ENCODE measurements at places on chromosomes 7 and 10.

- DNase-seq, result no peak
These were observed 109.6 kb downstream of the ELAPOR2 start for GRCh38 chr7:86949779-86950260.

DNA sequence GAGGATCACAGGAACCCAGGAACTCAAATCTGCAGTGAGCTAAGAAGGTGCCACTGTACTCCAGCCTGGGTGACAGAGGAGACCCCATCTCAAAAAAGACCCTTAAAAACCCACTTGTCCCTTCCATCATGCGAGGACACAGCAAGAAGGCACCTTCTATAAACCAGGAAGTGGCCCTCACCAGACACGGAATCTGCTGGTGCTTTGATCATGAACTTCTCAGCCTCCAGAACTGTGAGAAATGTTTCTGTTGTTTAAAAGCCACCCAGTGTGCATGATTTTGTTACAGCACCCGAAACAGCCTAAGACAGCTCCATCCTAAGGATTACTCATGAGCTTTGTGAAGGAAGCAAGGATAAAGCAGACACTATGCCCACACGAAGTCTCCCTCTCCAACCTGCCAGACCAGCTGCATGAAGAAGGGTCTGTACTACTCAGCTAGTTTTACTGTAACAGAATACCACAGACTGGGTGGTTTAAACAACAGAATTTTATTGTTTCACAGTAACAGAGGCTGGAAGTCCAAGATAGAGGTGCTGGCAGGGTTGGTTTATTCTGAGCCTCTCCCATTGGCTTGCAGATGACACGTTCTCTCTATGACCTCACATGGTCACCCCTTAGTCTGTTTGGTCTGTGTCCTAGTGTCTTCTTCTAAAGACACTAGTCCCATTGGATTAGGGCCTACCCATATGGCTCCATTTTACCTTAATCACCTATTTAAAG is 13.7 kb downstream of the VIM start:
- no peak for DNase-seq

DNA sequence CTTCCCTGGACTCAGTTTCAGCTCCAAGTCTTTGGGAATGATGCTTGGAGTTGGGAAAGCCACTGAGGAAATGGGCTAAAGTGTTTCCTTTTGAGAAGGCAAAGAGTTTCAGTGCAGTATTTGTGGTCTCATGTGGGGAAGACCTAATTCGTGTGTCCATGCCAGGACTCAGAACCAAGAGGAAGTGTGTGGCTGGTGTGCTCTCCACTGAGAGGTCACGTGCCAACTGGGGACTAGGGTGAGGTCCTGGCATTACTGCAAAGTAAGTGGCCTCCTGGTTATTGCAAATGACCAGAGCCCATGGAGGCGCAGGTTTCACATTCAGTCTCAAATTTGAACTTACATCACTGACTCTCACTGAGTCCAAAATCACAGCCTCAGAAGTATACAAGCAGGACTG is 48.6 kb upstream of the ITPRID1 start:
- no peak for DNase-seq

GRCh38 chr10:91549262-91549661 is 83.6 kb downstream of the PPP1R3C start:
- no peak for DNase-seq

DNA sequence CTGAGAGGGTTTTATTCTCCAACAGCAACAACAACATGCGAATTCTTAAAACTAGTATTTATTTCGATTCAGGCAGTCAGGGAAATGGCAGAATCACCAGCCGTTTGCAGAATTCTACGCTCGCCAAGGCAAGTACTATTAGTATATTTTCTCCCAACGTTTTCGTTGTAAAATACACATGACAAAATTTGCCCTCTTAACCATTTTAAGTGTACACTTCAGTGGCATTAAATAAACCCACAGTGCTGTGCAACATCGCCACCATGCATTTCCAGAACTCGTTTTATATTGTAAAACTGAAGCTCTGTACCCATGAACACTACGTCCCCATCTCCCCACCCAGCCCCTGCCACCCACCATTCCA is 10.8 kb downstream of the EN2 start:
- no peak for DNase-seq

GRCh38 chr10:58457761-58458616 is 54.7 kb upstream of the BICC1 start:
- no peak for DNase-seq

DNA sequence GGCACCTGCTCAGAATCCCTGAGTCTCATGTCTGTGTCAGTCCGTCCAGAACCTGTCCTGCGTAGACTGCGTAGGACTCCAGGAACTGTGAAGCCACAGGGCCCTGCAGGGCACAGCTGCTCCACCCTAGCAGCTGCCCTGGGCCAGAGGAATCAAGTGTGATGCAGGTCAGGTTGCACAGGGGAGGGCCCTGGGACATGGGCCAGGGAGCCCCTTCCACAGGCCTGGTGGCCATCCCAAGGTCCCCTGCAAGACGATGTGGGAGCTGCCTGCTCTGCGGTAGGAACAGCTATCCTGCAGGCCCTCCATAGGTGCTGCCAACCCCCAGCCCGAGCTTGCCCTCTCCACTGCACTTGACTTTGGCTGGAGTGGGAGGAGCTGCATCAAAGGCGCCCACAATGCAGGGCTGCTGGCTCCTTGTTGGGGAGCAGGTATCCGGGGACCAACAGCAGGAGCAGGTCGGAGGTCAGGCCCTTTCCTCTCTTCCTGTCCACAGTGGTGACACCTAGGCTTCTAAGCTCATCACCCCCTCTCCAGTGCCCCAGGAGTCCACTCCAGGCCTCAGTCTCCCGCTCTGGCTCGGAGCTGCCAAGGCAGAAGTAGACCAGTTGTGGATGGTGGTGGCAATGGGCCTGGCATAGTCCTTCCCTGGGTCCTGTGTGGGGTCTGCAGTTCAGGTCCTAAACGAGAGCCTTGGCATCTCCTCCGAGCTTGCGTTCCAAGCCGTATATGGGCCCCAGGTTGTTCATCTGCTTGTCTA is 149.1 kb downstream of the MAPK8 start:
- no peak for DNase-seq

GRCh38 chr7:116395141-116395791 is 104.3 kb upstream of the CAV2 start:
- DNase-seq, result peak; percentile 96

DNA sequence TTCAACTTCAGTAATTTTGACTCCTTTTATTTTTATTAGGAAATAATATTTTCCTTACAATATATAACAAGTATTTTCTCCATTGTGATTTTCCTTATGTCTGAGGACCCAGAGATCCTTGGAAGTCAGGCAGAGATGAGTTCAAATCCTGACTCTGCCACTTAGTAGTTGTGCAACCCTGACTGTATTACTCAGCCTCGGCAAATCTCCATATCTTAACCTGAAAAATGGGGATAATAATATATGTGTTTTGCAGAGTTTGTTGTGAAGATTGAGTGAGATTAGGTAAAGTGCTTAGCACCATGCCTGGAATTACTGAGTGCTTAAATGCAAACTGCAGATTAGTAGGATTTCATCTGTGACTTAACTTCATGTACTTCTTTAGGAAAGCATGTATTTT is 120.5 kb upstream of the KLF14 start:
- no peak for DNase-seq

GRCh38 chr10:95793401-95794045 is 37.6 kb downstream of the ENTPD1 start:
- DNase-seq, result no peak

- no peak for DNase-seq
These were observed 32.9 kb downstream of the CSTF2T start for GRCh38 chr10:51666456-51666855.

DNA sequence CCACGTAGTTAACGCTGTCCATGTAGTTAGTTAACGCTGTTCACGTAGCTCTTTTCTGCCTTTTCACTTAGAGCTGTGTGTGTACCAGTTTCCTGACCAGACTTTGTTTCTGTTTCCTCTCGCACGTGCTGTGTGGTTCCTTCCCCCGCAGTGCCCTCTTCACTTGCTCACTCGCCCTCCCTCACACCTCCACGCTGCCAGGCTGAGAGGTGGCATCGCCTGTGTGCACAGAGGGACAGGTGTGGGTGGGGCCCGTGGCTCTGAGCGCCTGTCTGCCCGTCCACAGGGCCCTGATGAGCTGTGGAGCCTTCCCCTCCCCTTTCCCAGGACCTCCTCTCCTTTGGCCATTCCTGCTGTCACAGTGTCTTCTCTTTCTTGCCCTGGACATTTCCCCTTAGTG is 30.6 kb downstream of the WDR37 start:
- no peak for DNase-seq

GRCh38 chr10:103843045-103843444 is 12.3 kb downstream of the SH3PXD2A start:
- no peak for DNase-seq

- no peak for DNase-seq
These were observed 103.7 kb upstream of the HGF start for GRCh38 chr7:81873559-81873958.

DNA sequence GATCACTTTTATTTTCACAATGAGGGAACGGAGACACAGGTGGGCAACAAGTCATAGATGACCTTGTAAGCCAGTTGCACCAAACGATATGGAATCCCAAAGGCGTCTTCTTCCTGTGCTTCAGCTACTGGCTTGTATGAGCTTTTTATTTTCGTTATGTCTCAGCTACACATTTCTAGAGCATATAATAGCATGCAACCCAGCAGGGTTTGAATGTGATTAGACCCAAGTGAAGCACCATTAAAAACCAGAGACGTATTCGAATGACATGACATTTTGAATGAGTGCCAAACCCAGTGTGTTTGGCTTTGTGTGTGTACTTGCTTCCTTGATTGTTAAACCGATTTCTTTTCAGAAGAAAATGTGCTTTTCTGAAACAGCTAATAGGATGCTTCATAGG is 963.2 kb upstream of the CELF2 start:
- DNase-seq, result no peak

DNA sequence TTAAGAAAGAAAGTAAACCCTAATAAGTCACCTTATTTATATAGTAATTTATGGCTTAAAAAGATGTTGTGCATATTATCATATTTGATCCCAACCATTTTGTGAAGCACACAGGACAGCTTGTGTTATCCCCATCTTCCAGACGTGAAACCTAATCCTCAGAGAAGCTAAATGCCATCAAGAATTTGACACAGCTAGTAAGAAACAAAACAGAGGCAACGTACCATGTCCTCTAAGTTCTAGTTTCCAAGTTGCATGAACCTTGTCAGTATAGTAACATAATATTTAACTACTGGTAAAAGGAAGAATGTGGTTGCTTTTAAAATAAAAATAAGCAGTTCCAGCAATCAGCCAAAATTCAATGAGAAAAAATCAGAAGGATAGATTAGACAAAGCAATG is 41.5 kb downstream of the PTN start:
- no peak for DNase-seq

DNA sequence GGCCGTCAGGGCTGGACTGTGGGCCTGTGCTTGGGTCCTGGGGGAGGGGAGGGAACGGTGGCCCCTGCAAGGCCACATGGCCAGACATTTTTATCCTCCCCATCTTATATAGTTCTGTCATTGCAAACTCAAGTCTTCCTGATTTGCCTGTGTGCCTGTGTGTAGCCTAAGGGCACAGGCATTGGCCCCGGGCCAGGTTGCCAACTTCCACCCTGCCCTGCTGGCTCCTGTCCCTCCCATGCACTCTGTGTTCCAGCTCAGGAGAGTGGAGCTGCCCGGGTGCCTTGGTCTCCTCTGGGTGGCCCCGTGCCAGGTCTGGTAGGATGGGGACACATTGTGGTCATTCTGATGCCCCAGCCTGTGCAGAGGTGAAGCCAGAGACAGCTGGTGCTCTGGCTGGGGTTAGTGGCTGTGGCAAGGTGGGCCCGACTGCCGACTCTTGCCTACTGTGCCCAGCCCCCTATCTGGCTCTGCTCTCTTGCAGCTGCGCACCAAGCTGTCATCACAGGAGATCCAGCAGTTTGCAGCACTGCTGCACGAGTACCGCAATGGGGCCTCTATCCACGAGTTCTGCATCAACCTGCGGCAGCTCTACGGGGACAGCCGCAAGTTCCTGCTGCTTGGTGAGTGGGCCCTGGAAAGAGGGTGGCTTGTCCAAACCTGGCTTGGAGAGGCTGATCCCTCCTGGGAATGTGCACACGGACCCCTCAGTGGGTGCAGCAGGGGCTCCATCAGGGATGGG is 14.8 kb downstream of the NACAD start:
- DNase-seq, result no peak

- no peak for DNase-seq
These were observed 140.5 kb downstream of the CHCHD3 start for GRCh38 chr7:132941428-132941827.

- DNase-seq, result no peak
These were observed 30.2 kb downstream of the MGAM start for GRCh38 chr7:142025896-142026295.

- DNase-seq, result no peak
These were observed 164.2 kb upstream of the PITRM1 start for GRCh38 chr10:3336673-3337293.

GRCh38 chr7:23298141-23298881 is 828 bp upstream of the MALSU1 start:
- DNase-seq, result peak; percentile 29

DNA sequence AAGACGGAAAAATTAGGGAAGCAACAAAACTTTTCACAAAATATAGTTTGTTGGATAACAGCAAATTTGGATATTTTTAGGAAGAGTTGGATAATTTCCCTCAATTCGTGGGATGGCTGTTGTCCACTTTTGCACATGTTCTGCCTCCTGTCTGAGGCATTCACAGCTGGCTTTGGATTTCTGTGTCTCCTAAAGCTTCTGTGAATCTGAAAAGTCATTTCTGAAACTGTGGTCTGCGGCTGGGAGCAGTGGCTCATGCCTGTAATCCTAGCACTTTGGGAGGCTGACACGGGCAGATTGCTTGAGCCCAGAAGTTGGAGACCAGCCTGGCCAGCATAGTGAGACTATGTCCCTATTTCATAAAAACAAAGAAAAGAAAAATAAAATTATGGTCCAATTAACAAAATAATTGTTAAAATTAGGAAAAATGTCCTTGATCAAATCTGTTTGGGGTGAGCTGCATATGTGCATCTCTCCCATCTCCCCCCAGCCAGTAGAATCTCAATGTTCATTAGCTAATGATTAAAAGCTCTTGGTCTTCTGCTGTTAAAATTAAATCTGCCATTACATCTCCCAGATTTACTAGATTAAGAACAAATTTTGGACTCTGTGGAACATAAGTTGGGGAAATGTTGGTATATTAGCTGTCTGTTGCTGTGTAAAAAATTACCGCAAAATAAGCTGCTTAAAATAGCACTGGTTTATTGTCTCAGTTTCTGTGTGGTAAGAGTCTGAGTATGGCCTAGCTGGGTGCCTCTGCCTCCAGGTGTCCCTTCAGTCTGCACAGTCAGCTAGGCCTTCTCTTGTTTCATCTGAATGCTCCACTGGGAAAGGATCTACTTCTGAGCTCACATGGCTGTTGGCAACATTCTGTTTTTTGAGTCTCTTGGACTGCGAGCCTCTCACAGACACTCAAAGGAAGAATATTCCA is 332.0 kb upstream of the FZD1 start:
- no peak for DNase-seq

GRCh38 chr10:97131666-97132065 is 54.1 kb downstream of the SLIT1 start:
- DNase-seq, result no peak

All from A549 (cell line).